ENCODE measurements at places on chromosomes 5 and 9. TPM values are rescaled to one million over a fixed set of nuclear protein-coding genes. Genes with fewer than 3 reads are reported as not detected.

The EQTN gene
- total RNA-seq: not detected

The SLC6A7 gene
- total RNA-seq: not detected

The PPP3R2 gene
- total RNA-seq: not detected

The PKD2L2 gene
- total RNA-seq: not detected

The LOX gene
- total RNA-seq: 14.9 TPM

The ADRB2 gene
- total RNA-seq: 2.6 TPM

Data from epithelial cell of proximal tubule (primary cell).